ENCODE measurements at places on chromosomes 7 and 10. TPM values are rescaled to one million over a fixed set of nuclear protein-coding genes. Genes with fewer than 3 reads are reported as not detected.

GRCh38 chr10:34648919-34649318 lies 166.2 kb downstream of the PARD3 start:
- no peak for DNase-seq

GRCh38 chr10:125679436-125679835 lies 3.5 kb downstream of the TEX36 start:
- no peak for DNase-seq

- DNase-seq, result no peak
Measured at GRCh38 chr10:71844695-71845094, 6.4 kb downstream of the PSAP start.

DNA sequence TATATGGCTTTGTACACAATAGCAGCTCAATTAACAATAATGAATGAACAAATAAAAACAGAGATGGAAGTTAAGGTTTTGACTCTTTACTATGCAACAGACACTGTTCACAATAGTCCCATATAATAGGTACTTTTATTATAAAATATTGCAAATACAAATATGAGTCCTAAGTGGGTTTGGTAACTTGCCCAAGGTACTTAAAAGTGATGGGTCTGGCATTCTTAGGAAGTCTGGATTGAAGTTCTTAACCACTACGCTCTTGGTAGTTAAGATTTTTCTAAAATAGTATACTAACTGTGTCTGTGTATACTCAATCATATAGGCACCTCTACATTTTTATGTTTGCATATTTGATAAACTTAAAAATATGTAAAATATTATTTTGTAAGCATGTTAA lies 55.5 kb downstream of the HGF start:
- DNase-seq, result no peak

- no peak for DNase-seq
Measured at GRCh38 chr7:1021931-1022330, 22.4 kb upstream of the GPR146 start.

PCLO gene
- total RNA-seq, result 1.1 TPM

HMX3 gene
- not detected for total RNA-seq

CALML5 gene
- total RNA-seq, result not detected

APBB1IP gene
- 30.7 TPM for total RNA-seq
